Activated CD8-positive, alpha-beta memory T cell treated with anti-CD3 and anti-CD28 coated beads for 1 hour (primary cell): ENCODE measurements at places on chromosomes 5 and 9.

DNA sequence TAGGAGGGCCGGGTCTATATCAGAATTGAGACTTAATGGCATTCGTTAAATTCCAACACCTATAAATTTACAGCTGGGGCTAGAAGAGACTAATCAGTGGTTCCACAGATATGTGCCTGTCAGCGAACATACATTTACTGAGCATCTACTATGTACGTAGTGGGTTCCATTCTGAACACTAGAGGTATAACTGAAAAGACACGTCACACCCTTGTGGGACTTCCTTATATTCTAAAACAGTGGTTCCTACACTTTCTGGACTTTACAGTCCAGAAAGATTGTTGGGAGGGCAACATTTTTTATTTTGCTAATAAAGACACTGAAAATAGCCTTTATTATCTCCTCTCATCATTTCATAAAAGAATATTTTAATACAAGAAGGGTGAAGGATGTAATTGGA, 140.5 kb downstream of the SCAMP1 start:
- no peak for DNase-seq

- DNase-seq: no peak
These were observed 96.2 kb downstream of the OSTF1 start for GRCh38 chr9:75184471-75184870.

DNA sequence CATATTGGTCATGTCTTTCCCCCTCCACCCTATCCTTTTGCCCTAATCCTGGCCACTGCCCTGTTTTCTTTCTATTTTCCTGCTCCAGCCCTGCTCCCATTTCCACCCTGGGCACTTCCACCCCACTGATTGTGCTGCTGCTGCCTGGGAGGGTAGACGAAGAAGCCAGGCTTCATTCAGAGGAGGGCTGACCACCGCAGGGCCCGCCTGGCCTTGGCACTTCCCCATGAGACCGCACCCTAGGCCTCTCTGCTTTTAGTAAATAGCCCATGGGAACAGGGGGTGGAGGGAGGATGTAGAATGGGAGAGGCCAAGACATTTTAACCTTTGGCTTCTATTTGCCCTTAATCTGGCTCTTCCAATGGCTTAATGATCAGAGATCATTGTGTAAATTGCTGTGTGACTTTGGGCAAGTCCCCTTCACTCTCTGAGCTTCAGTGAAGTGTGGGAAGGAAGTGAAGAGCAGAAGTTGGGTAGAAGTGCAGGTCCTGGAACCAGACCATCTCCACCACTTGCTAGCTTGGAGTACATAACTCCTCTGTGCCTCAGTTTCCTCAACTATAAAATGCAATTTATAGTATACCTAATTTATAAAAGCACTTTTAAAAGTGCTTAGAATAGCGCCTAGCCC, 13.6 kb upstream of the GPX3 start:
- no peak for DNase-seq

DNA sequence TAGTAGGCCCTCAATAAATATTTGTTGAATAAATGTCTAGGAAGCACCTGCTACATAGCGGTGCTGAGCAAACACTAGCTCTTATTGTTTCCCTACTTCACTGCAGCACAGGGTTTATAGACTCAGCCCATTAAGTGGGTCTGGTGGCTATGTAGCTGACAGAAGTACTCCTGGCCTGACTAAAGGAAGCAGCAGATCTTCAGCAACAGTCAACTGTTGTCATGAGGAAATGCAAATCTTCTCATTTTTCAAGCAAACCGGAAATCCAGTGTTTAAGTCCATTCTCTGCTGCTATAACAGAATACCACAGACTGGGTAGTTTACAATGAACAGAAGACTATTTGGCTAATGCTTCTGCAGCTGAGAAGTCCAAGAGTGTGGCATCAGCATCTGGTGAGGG, 2.8 kb upstream of the TEX10 start:
- no peak for DNase-seq

- DNase-seq: no peak
These were observed 321.0 kb upstream of the TRPC7 start for GRCh38 chr5:136686192-136686872.

DNA sequence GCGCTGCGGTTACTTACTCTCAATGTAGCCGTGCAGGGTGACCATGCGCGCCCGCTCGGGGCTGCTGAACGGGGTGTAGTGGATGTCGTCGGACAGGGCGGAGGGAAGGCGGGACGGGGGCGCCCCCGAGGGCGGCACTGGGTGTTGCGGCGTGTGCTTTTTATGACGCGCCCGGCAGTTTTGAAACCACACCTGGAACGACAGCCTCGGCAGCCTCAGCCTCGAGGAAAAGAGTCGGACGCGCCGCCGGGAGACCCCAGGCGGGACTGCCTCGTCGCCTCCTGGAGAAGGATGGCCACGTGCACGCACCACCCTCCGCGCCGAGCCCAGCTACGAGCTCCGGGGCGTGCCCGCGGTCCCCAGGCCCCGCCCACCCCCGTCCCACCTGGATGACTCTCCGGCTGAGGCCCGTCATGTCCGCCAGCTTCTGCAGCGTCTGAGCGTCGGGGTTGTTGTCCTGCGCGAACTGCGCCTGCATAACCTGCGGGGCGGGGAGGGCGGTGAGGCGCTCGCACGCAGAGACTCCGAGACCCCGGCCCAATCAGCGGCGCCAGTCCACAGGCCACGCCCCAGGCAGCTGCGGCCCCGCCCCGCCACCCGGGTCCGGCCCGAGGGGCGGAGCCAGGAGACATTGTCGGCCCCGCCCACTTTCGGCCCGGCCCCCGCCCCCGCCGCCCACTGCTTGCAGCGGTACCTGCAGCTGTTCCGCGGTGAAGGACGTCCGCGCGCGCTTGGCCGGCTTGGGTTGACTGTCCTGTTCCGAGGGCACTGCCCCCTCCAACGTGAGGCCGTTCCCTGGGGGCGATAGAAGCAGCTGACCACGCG, 15.0 kb downstream of the LHX6 start:
- DNase-seq: peak; percentile 24

DNA sequence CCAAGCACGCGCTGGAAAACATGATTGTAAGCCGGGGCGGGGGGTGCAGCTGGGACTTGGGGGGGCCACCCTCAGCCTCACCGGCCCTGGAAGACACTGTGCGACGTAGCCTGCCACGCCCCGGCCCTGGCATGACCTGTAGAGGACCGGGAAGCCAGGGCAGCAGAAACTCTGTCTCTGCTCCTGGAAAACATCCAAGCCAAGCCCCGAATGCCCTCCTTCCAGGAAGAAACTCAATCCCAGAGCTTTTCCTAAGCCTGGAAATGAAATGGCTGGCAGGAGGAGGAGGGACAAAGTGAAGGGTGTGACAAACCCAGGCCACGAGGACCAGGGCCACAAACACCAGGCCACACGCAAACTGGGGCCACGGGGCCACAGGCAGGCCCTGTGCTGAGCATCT, 55.4 kb downstream of the KCNT1 start:
- DNase-seq: no peak

DNA sequence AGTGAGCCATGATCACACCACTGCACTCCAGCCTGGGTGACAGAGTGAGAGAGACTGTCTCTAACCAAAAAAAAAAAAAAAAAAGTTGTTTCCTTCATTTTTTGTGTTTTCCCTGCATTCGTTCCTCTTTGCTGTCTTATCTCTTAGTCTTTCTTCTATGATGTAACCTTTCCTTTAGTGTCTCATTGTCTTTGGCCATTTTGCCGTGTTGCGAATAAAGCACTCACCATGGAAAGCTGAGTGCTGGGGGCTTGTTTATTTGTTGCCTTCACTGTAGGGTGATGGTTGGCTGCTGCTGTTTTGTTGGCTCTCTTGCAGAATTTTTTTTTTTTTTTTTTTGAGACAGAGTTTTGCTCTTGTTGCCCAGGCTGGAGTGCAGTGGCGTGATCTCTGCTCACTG, 7.7 kb downstream of the EHMT1 start:
- DNase-seq: no peak

GRCh38 chr5:2391566-2391965, 359.9 kb downstream of the IRX2 start:
- DNase-seq: no peak

DNA sequence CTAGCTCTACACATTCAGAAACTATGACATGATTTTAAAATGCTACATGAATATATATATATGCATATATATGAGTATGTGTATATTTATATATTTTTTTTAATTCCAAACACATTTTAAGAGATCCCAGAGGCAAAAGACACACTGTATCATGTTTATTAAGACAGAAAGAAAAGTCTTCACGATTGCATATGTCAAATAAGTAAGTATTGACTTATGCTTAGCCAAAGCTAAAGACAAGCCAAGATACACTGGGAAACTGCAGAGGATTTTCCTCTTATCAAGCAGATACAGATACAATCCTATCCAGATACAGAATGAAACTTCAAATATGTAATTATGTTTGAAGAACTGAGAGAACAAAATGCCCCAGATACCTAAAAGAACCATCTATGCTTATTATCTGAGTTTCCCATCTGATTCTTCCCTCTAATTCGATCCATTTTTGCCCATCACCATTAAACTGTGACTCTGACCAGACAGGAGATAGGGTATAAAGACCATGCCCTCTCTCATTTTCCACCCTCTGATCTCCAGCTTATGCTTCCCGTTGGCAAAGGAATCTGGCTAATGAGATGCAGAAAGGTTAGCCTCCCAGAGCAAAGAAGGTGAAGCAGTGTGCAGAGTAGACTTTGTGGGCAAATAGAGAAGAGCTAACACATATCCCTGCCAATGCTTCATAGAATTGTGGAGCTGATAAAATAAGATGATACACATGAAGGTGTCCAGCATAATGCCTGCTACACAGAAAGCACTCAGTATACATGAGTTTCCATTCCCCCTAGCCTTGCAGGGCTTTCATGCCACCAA, 131.0 kb upstream of the TARS1 start:
- DNase-seq: no peak

DNA sequence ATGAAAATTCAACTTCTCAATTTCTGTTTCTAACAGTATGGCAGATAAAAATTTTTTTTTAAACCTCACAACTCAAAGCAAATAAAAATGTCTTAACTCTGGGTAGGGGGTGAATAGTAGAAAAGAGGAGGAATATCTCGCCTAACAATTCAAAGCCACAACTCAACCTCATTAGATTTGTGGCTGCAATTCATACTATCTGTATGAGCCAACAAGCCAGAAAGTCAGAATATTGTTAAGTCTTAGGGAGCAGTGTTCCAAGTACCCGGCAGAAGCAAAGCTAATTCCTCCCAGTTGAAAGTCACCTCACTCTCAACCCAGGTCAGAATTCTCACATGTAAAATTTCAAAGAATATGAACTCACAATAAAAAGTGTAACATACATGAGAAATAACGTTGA, 15.0 kb downstream of the PJA2 start:
- no peak for DNase-seq

DNA sequence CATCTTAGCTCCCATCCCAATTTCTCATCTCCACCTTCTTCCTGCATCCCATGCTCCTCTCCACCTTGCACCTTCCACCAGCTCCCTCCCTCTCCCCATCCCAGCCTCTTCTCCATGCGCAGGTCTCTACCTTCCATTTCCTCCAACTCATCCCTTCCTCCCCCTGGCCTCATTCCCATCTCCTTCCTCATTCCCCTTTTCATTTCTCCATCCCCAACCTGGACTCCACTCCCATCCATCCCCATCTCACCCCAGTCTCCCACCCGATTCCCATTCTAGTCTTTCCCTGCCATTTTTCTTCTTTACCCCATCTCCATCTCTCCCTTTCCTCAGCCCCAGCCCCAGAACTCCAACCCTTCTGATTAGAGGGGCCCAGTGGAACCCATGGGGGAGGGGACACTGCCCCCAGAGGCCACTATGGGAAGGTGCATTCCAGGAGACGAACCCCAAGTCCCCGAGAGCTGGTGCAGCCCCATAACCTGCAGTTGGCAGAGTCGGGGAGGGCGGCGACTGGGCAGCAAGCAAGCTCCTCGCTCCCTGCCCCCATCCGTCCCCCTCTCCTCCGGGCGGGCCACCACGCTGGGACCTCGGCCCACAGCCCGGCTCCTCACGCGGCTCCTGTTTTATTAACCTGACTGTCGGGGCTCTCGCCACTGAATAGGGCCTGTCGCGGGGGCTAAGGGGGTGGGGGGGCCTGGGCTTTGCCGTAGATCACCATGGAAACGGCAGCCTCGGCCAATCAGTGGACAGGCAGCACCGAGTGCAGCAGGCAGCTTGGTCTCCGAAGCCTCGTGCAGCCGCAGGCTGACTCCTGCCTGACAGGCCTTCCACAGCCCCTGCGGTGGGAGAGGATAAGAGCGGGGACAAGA, 66.7 kb downstream of the PCDH1 start:
- DNase-seq: peak; percentile 1

- no peak for DNase-seq
These were observed 22.8 kb downstream of the SMIM3 start for GRCh38 chr5:150801117-150801927.

- DNase-seq: no peak
These were observed 21.8 kb downstream of the ANKRD31 start for GRCh38 chr5:75214928-75215327.

GRCh38 chr9:131986576-131986975, 93.1 kb downstream of the MED27 start:
- DNase-seq: no peak

GRCh38 chr5:88377705-88378656, 109.3 kb upstream of the TMEM161B start:
- DNase-seq: no peak

DNA sequence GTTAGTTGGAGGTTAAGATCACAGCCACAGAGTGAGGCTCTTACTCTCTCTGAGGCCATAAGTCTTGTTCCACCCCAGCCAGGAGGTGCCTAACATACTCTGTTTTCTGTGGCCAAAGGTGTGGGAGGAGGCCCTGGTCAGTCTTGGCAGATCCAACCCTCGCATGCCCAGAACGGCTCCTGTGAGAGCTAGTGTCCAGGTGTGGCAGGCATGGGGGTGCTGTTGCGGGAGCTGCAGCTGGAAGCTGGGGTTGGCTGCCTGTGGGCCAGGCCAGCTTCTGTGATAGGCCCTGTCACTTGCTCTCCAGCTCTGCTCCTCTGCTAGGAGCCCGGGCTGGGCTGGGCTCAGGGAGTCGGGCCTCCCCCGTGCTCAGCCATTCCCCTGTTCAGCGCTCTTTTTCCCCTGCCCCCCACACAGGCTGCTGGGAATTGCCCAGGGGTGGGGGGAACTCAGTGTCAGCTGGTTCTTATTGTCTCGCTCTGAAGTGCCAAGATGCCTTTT, 31.6 kb downstream of the IER5L start:
- no peak for DNase-seq

DNA sequence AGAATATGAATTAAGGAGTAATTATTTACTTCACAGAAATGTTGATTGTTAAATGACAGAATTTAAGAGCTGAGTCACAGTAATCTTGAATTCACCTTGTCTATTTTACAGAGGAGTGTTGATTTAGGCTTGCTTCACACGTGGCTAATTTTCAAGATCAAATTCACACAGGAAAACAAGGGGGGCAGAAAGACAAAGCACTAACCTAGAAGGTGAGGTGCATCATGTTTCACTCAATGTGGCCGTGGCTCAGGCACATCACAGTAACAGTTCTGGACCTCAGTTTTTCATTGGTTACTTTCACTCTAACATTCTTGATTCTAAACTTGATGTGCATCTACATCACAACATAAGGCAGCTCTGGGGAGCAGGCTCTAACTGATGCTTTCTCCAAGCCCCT, 69.6 kb upstream of the GNAQ start:
- DNase-seq: no peak

GRCh38 chr5:38795986-38796741, 49.6 kb upstream of the OSMR start:
- no peak for DNase-seq
